Vagina (tissue), 2 donors: ENCODE measurements at places on chromosomes 7 and 10. TPM values are rescaled to one million over a fixed set of nuclear protein-coding genes. Genes with fewer than 3 reads are reported as not detected.

CHAT gene
- total RNA-seq, result not detected

MAGI2 gene
- total RNA-seq, result 6.9 TPM

ICA1 gene
- 25.5 TPM for total RNA-seq

NKX2-3 gene
- not detected for total RNA-seq

CTBP2 gene
- 74.4 TPM for total RNA-seq

DNA sequence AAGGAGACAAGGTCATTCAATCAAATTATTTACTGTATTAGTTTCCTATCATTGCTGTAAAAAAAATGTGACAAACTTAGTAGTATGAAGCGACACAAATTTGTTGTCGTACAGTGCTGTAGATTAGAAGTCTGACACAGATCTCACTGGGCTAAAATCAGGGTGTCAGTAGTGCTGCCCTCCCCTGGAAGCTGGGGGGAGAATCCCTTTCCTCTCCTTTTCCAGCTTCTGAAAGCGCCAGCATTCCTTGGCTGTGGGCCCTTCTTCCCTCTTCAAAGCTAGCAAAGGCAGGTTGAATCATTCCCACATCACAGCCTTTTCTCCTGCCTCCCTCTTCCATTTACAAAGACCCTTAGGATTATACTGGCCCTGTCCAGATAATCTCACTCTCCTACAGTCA, 28.0 kb downstream of the VPS41 start:
- H3K27ac ChIP-seq, result no peak overlapping the region
- DNase-seq, result no peak
- H3K4me1 ChIP-seq, result no peaks in the 10 kb centered on the region
- H3K27me3 ChIP-seq, result no peaks in the 10 kb centered on the region
- no peaks in the 10 kb centered on the region for H3K36me3 ChIP-seq

DNA sequence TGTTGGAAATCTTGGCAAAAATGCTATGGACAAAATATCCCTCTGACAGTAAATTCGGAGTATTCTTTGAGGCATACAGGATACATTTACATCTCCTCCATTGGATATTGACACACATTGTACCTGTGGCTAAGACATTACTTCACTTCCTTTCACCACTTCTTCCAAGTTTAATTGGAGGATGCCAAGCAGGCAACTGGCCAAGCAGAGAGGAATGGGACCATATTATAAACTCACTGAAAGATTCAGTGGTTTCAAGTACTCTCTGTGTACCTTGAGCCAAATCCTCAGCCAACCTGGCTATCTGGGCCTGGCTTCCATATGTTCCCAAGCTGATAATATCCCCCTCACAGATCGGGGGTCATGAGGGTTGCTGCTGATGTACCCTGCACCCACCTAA, 14.7 kb upstream of the JCAD start:
- H3K27ac ChIP-seq, result no peak overlapping the region
- no peak overlapping the region for H3K4me3 ChIP-seq
- H3K36me3 ChIP-seq, result no peaks in the 10 kb centered on the region
- DNase-seq, result no peak
- H3K27me3 ChIP-seq, result no peaks in the 10 kb centered on the region

- peaks cover 14% of the 10 kb centered on the region for H3K36me3 ChIP-seq
- H3K4me1 ChIP-seq, result peaks cover 72% of the 10 kb centered on the region
- no peak overlapping the region for H3K27ac ChIP-seq
- no peak for DNase-seq
Measured at GRCh38 chr10:132403511-132404168, 6.6 kb downstream of the PWWP2B start.

DNA sequence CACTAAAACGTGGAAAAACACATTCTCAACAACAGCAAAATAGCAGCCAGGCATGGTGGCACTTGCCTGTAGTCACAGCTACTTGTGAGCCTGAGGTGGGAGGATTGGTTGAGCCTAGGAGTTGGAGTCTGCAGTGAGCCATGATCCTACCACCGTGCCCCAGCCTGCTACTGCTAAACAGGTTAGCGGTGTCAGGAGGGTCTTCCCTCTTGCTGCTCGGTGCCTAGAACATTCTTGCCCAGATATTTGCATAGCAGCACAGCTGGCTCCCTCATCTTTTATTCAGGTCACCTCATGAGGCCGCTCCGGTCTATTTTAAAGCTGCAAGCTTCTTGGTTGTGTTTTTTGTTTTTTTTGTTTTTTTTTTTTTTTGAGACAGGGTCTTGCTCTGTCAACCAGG, 2.9 kb upstream of the RABGEF1 start:
- H3K4me1 ChIP-seq, result peaks cover 43% of the 10 kb centered on the region
- no peak overlapping the region for H3K4me3 ChIP-seq
- DNase-seq, result no peak
- no peaks in the 10 kb centered on the region for H3K27me3 ChIP-seq

- no peak for DNase-seq
- H3K27ac ChIP-seq, result no peak overlapping the region
- no peaks in the 10 kb centered on the region for H3K27me3 ChIP-seq
- no peaks in the 10 kb centered on the region for H3K36me3 ChIP-seq
Measured at GRCh38 chr10:33506838-33507661, 172.6 kb upstream of the NRP1 start.

DNA sequence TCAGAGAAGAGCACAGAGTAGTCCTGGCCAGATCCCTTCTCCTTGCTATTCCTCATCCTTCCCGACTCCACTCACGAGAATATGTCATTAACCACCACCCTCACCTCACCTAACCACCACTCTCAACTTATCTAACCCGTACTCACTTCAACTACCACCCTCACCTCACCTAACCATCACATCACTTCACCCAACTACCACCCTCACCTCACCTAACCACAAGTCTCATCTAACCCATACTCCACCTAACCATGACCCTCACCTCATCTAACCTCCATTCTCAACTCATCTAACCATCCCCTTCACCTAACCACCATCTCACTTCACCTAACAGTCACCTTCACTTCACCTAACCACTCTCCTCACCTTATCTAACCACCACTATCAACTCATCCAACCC, 85.0 kb downstream of the VIPR2 start:
- no peak overlapping the region for H3K4me3 ChIP-seq
- no peaks in the 10 kb centered on the region for H3K27me3 ChIP-seq
- no peaks in the 10 kb centered on the region for H3K36me3 ChIP-seq
- DNase-seq, result no peak

GRCh38 chr7:4638781-4639575, 43.1 kb upstream of the FOXK1 start:
- DNase-seq, result no peak
- peaks cover 16% of the 10 kb centered on the region for H3K4me1 ChIP-seq
- H3K4me3 ChIP-seq, result no peak overlapping the region
- no peaks in the 10 kb centered on the region for H3K36me3 ChIP-seq
- no peaks in the 10 kb centered on the region for H3K27me3 ChIP-seq

DNA sequence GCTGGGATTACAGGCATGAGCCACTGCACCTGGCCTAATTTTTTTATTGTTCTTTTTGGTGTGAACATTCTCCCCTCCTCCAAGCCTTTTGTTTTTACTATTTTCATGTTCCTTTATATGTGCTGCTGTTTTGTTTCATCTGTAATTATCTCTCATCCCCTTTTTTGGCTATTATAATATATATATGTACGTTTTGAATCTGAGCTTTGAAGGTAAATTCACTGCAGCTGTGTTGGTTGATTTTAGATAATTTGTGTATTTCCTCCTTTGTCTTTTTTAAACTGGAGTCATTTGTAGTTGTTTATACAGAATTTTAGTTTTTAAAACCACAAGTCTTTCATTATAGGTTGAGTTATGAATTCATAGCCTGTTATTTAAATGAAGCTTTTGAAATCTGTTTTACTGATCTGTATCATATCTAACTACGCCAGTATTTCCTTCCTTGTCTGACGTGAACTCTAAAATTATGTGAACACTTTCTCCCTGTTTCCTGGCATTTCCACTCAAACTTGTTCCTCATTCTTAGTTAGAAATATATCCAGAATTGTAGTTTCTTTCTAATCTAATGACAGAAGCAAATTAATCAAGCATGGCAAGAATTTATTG, 54.9 kb downstream of the PTEN start:
- no peak overlapping the region for H3K4me3 ChIP-seq

DNA sequence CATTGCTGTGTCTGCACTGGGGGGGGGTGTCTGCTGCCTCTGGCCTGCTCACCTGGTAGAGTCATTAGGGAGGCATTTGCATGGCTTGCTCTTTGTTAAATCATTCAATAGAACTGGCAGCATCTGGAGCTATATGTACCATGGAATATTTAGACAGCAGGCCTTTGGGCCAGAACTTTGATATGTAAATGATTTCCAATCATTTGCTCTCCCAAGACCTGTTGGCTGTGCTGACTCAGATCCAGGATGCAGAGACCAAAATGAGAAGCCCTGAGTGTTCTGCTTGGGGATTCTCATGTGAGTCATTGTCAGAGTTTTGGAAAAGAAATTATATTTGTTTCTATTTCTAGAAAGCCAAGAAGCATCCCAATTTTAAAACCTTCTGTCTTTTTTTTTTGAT, 257.6 kb upstream of the IGFBP3 start:
- no peak overlapping the region for H3K4me3 ChIP-seq
- no peak overlapping the region for H3K27ac ChIP-seq
- H3K4me1 ChIP-seq, result peaks cover 5% of the 10 kb centered on the region
- no peaks in the 10 kb centered on the region for H3K36me3 ChIP-seq

- no peaks in the 10 kb centered on the region for H3K36me3 ChIP-seq
- H3K4me3 ChIP-seq, result no peak overlapping the region
- no peaks in the 10 kb centered on the region for H3K4me1 ChIP-seq
- no peaks in the 10 kb centered on the region for H3K27me3 ChIP-seq
- DNase-seq, result no peak
Measured at GRCh38 chr10:132106431-132106830, 40.7 kb downstream of the JAKMIP3 start.

GRCh38 chr7:12805957-12806356, 118.5 kb downstream of the ARL4A start:
- no peak overlapping the region for H3K4me3 ChIP-seq
- H3K4me1 ChIP-seq, result peaks cover 12% of the 10 kb centered on the region
- no peaks in the 10 kb centered on the region for H3K27me3 ChIP-seq

GRCh38 chr7:148336411-148336810, 254.2 kb upstream of the C7orf33 start:
- DNase-seq, result no peak
- peaks cover 9% of the 10 kb centered on the region for H3K4me1 ChIP-seq
- no peak overlapping the region for H3K27ac ChIP-seq
- H3K27me3 ChIP-seq, result no peaks in the 10 kb centered on the region
